ENCODE measurements at places on chromosomes 5 and 9.
A peak's percentile ranks its signal among the peaks of the same experiment; 100 is the strongest.

DNA sequence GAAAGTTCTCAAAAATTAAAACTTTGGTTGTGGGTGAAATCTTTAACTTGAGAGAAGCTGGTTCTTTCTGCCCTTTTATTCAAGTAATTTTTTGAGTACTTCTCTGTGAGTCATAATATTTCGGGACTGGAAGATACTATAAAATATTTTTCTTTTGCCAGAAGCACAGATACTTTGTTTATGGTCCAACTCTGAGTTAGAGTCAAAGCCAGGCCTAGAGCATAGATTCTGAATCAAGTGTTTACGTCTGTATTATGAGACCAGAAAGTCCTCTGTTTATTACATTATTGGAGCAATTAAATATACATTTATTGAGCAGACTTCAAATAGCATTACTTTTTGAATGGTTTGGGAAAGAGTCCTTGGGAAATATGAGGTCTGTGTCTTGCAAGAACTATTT, 187.9 kb downstream of the FER start:
- DNase-seq: no peak

DNA sequence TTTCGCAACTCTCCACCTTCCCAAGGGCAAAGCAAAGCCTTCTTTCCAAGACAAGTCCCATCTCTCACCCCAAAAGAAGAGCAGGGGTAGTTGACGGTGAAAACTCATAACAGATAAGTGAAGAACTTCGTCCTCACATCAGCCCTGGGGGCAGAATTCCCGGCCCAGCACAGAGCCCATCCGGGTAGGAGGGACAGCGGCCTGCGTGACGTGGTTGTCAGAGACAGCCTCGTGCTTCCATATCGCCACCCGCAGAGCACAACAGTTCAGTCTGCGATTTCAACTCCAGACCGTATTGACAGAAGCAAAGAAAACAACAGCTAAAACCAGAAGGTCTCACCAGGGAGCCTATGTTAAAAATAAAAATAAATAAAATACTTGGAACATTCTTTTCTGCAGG, 273.2 kb downstream of the SYK start:
- DNase-seq: no peak

DNA sequence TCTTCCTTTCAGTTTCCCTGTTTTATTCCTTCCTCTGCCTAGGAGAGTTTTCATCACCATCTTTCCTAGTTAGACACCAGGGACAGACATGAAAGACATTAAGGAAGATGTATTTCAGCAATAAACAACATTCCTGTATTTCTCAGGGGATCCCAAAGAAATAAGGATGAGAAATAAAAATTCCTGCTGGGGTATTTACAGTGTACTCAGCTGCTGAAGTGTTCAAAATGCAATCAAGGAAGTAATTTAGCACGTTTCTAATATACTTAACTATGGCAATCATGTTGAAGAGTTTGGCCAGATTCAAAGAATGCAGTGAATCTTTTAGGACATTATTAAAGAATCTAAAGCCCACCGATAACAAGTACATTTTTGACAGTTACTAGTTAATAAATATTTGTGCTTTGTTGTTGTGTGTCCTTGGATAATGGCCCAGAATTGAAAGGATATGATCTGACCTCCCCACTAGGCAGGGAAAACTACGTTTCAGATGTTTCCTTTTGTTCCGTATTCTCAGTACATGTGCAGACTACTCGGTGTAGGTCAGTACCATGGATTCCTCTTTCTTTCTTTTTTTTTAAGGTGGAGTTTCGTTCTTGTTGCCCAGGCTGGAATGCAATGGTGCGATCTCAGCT, 46.8 kb downstream of the INIP start:
- no peak for DNase-seq

DNA sequence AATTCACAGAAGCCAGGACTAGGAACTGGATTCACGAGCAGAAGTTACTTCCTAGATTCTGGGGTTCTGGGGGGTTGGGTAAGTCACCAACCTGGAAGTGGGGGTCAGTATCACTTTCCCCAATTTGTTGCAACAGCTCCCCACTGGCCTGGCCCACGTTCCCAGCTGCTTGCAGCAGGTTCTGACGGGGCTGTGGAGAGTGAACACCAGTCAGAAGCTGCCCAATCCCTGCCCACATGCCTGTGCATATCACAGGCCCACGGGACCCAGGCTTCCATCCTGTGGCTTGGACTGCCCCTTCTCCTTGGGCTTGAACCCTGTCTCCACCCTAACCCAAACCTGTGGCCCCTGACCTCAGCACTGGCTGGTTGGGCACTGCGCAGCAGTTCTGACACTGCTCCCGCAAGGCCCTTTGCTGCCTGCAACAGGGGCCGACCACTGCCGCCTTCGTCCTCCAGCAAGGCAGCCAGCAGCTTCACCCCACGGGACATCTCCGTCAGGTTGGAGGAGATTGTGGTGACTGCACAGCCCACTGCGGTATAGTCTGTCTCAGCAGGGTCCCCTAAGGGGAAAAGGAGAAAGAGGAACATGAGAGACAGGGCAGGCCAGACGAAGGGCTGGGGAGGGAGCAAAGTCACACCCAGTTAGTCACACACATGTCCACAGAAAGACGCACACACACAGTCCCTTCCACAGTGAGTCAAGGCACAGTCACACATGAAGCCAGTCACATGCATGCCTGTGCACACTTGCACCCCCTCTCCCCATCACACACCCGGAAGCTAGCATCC, 13.1 kb downstream of the TLN1 start:
- no peak for DNase-seq

DNA sequence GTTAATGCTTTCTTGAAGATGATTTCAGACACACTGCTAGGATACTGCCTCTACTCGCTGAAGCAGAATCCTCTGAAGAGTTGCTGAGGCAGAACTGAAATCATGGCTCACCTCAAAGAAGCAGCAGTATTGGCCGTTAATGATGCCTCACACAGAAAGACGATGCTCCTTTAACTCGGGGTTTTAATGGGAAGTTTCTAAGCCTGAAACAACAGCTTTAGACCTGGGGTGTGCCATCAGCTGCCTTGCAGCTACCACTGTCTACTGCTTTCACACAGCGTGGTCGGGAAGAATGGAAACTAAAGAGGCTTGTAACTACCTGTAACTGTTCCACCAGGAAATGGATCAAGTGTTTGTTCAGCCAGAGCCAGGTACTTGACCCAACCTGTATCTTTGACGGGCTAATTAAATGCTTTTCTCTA, at the start of gene CTXN3:
TSS of gene CTXN3 (plus strand) at position 65 of the 422 bp plus-strand sequence. CDS start 8,440 bp downstream, outside the sequence.
- no peak for DNase-seq

DNA sequence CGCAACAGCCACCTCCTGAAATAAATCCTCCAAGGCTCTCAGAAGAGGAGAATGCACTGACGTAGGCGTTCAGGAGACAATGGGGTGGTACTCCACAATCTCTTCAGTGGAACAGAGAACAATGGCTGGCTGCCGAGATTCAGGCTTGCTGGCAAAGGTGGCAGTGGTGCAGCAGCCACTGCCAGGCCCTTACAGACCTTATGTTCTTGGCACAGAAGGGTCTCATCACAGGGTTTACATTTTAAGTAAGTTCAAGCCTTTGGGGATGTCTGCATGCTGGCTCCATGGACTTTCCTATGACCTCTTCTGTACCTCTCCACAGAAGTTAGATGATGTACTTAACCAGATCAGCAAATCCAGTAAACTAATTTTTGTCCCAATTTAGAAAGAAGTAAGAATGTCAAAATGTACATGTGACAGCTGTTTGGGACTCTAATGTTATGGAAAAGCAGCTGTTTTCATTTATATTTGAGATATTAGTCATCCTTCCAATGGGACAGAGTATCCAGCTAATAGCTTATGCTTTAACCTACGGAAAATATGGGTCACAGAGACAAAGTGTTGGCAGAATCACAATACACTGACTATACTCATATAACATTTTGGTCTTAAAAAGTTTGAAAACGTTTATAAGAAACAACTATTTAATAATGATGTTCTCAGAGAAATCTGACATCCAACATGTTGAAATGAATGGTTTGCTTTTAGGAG, 180.9 kb downstream of the MAPKAP1 start:
- DNase-seq: no peak

DNA sequence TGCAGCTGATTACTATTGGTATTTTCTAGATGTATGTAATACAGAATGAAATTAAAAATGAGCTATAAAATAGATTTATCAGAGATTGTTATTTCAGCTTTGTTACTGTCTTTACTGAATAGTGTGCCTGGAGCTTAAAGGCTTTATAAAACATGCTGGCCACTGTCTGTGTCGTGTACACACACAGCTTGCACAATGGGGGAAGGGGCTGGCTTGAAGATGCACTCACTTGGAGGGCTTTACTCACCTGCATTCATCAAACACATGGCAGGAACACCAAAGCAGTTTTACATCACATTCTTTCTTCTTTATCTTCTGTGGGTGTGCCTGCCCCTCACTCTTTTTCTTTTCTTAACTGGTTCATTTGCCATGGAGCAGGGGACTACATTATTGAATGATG, 60.9 kb downstream of the TLE4 start:
- DNase-seq: no peak

DNA sequence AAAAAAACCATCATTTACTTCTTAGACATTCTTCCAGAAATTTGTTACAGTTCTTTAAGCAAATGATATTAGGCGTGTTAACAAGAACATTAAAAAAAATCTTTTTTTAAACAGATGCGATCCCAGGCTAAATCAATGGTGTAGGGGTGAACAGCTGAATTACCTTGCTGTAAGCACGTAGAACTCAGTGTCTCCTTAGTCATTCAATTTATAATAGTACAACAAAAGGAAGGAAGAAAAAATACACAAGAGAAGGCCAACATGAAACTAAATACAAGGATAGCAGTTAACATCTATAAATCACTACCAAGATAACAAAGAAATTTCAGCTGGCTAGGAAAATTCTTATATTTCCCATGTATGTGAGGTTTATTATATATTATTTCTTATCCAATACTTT, 35.4 kb downstream of the AGXT2 start:
- no peak for DNase-seq

DNA sequence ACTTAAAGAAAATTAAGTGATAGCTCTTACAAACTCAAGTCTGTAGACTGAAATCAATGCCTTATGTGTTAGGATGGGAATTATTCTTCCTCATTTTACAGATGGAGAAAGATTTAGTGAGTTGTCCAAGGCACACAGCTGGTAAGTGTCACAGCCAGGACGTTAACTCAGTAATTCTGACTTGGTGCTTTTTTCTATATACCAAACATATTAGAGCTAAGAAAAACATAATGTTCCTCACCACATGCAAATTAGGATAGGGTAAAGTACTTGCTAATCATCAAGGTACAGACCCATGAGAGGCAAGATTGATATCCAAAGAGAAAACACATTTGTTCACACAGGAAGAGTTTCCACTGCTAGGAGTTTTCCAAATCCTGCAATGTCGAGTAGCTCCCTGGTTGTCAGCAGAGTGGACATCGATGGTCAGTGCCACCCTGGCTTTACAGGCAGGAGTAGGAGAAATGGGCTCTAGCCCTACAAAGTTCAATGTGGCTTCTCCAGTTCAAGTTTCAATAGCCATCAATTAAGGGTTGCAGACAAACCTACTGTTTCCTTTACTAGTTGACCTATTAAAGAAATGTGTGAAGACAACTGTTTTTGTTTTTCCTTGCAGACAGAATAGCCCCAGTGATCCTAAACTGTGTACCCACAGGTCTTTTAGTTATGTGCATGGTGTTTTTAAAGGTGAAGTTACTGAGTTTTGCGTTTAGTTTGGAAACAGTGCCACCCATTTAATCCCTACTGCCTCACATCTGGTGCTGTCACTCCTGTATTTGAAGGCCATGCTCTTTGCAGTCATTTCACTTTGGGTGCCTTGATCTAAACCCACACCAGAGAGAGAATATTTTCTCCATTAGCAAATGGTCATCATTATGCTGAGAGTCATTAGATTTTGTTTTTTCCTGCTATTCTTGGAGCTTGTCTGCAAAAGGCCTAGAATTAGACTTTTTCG, 460.8 kb upstream of the SMARCA2 start:
- no peak for DNase-seq

DNA sequence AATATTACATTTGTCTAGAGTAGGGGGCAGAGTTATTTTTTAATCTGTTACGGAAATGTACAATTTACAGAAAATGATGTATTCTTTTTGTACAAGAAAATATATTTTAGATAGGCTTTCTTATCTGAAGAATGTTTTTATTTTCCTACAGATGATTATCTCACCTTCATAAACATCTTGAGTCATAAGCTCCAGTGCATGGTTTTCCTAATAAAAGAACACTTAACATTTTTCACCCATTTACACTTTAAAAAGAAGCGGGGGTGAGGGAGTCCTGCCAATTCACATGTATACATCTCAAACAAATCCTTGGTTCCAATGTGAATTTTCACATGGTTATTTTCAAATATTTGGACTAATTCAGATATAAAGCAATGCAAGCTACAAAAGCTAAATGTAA, 85.0 kb downstream of the MLLT3 start:
- DNase-seq: no peak

GRCh38 chr5:140295414-140295813, 7.5 kb downstream of the PFDN1 start:
- DNase-seq: peak; percentile 84

GRCh38 chr5:3287516-3287915, 308.1 kb upstream of the IRX1 start:
- no peak for DNase-seq
